ENCODE measurements at places on chromosomes 3 and 15. TPM values are rescaled to one million over a fixed set of nuclear protein-coding genes. Genes with fewer than 3 reads are reported as not detected.

DNAJC19 gene
- 43.1 TPM for total RNA-seq

UCN2 gene
- 1.5 TPM for total RNA-seq

- DNase-seq: no peak
Observed at GRCh38 chr15:28995705-28996104, 109.9 kb downstream of the APBA2 start.

SAMMSON gene
- total RNA-seq: not detected

DNA sequence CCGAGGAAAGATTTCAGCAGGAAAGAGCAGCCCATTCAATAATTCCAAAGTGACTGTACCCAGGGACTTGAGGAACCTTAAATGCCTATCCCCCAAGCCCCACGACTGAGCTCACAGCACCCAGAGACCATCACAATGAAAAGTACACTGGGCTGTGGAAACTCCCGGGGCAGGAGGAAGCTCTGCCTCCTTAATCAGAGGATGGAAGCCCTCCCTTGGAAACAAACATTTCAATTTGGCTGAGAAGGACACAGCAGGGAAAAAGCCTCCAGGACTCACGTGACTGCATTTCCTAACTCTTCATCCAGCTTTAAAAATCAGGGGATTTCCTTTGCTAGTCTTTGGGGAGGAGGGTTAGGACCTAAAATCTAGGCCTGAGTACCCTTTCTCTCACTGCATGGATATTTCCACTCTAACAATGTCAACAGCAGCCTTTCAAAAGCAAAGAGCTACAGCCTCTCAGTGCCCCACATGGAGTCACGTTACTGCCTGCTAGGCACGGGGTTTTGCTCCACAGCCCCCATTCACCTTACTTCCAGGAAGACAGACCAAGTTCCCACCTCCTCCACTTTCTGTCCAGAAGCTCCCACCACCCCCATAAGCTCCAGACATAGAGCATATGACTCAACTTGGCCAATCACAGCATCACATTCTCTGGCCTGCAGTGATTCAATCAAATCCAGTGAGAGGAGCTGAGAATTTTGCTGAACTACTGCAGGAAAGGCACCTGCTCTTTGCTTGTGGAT lies 68.9 kb upstream of the WNT5A start:
- DNase-seq: no peak

Data from ureter (tissue), 1 donor.